ENCODE measurements at places on chromosomes 7 and 10.

DNA sequence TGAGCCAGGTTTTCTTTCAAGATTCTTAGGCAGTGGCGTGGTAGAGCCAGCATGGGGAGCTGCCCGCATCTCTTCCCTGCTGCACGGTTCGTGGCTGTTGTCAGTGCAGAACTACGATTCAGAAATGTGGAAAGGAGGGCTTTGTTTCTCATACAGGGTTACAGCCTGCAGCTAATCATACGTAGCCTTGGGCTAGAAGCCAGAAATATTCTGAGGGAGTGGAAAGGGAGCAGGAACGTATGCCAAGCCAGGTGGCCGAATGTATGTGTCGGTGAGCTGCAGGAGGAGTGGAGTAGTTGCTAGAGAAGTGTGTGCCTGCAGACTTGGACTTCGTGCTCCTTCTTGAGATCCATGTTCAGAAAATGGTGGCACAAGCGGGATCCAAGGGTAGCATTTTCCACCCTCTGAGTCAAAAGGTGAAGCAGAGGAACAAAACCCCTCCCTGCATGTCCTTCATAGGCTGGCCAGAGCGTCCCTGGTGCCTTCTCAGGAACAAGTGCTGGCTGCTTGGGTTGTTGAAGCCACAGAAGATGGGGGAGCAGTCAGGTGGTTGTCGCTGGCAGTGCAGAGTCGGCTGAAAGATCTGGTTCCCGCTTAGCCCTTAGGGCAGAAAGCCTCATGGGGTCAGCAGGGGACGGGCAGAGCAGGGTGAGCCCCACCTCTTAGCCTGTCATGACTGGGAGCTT is 40.9 kb downstream of the LANCL2 start:
- DNase-seq, result no peak

DNA sequence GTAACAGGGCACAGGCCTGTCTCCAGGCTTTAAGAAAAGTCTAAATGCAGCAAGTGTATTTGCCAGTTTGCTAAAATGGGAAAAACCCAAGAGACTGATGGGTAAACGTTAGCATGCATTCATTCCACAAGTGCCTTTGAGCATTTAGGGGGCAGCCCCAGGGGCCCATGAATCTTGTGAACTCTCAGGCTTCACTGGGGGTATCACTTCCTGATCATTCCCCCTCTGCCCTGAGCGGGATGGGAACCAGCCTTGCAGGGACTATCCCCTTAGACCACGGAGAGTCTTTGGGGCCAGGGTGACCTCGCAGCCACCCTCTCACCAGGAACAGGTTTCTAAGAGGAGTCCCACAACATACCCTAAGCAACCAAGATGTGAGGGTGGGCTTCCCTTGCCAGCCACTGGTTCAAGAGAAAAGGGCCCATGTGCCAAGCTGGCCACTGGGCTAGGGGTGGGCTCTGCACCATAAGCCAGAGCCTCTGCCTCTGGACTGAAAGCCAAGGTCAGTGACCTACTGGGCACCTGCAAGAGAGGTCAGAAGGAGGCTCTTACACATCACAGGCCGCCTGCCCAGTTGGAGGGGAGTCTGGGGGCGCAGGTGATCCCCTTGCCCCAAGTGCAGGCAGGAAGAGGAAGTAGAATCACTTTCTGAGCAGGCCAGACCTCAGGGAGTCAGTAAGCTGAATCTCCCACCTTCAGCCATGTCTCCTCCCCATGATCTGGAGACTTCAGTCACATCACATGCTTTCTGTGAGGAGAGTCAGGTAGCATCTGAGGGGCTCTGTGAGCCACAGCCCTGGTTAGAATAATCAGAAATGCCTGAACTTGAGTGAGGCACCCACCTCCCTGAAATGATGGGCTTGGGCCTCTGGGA is 75.0 kb downstream of the C10orf105 start:
- DNase-seq, result no peak

- no peak for DNase-seq
These were observed 101.9 kb downstream of the WDR37 start for GRCh38 chr10:1158066-1158465.

DNA sequence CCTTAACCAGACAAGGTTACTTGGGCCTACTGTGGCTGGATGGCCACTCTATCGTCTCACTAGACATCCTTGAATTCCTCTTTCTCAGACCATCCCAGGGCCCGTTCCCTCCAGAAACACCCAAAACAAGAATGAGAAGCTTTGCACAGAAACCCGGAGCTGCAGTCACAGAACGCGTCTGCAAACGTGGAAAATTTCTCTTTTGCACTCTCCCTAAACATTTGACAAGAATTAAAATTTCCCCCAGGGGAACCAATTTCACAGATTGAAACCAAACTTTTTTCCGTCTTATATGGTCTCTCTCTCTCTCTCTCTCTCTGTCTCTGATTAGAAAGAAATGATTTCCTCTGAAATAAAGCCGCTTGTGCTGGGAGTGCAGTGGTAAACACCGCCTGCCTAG is 120.7 kb downstream of the MKX start:
- no peak for DNase-seq

DNA sequence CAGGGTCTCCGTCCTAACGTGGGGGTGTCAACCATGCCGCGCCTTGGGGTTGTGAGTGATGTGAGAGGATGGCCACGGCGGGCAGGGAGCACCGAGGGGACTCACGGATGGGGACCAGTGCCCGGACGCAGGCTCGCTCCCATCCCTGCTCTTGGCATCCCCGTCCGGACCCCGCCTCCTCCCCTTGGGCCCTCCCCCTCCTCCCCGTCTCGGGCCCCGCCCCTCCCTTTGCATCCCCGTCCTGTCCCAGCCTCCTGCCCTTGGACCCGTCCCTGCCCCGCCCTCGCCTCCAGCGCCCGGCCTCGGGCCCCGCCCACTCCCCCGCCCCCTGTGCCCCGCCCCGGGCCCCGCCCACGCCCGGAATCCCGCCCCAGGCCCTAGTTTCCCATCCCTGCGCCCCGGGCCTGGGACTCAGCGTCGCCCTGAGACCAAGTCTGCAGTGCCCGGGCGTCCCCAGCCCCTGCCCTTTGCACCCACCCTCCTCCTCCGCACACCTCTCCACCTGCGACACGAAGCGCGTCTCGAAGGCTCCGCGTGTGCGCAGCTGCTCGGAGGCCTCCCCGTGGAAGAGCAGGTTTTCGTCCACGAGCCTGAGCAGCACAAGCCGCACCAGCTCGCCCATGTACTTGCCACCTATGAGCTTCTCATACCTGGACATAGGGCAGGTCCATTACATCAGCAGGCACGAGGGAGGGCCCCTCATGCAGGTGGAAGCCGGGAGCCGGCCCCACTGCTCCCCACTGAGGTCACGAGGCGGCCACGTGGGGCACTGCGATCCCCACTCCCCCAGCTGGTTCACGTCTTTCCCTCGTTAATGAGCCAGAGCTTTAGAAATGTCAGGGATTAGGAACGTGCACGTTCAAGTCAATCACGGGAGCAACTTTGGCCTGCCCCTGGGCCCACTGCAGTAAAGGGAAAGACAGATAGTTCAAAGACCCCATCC is 5.1 kb upstream of the MYL7 start:
- DNase-seq, result no peak
